ENCODE measurements at places on chromosomes 13 and 19.

- H3K4me3 ChIP-seq = no peak overlapping the region
- H3K4me1 ChIP-seq = no peaks in the 10 kb centered on the region
- H3K27me3 ChIP-seq = peaks cover 5% of the 10 kb centered on the region
- no peak overlapping the region for H3K27ac ChIP-seq
- DNase-seq = no peak
Measured at GRCh38 chr13:110036060-110036459, 249.7 kb upstream of the IRS2 start.

DNA sequence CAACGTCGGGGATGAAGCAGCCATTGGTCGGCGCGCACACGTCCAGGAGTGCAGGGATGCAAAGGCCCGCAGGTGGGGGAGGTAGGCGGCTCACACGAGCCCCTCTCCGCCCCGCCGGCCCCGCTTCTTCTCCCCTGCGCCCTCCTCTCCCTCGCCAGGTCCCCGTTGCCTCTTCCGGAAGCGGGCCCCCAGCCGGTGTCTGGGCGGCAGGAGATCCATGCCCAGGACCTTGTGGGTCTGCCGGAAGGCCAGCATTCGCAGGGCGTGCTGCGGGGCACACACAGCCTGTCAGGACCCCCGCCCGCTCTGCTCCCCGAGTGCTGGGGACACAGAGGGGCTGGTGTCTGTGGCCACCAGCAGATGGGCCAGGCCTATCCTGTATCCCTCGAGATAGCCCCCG is 19.7 kb upstream of the MATK start:
- DNase-seq = no peak
- no peak overlapping the region for H3K27ac ChIP-seq
- peaks cover 30% of the 10 kb centered on the region for H3K4me1 ChIP-seq

DNA sequence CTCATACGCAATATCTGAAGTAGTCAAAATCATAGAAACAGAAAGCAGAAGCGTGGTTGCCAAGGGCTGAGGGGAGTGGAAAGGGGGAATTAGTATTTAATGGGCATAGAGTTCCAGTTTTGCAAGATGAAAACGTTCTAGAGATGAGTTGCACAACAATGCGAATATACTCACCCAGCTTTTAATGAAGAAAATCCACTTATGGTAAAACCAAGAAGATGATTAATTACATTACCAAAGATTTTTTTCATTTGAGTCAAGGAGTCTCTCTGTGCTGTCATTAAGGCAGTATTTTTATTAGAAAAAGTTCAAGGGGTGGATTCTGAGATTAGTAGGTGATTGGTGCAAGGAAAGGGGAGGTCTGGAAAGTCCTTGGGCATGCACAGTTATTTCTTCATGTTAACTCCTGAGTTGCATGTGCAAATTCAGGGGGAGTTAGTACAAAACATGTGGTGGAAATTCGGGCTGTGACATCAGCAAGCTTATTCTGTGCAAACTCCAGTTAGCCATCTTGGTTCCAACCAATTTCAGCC is 6.9 kb upstream of the CBY2 start:
- DNase-seq = peak; percentile 7
- H3K27me3 ChIP-seq = peaks cover under 1% of the 10 kb centered on the region
- H3K36me3 ChIP-seq = no peaks in the 10 kb centered on the region

GRCh38 chr13:78105656-78106055 is 187.0 kb upstream of the EDNRB start:
- no peak for DNase-seq
- H3K4me3 ChIP-seq = no peak overlapping the region
- peaks cover 1% of the 10 kb centered on the region for H3K27me3 ChIP-seq
- H3K27ac ChIP-seq = no peak overlapping the region

DNA sequence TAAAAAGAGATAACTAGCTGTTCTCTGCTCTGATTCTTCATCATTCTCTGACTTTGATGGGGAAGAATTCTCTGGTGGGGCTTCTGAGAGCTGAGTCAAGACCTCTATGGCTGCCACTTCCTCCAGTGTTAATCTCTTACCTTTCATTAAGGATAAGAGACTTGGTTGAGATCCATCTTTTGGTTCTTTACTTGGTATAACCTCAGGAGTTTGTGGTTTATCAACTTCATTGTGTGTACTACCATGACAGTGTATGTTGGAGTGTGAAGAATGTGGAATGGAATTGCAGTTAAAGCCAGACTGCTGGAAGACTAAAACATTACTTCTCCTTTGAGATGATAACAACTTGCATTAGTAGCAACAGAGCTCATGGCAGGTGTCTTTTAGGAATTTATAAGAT is 222.0 kb downstream of the SLITRK5 start:
- no peak overlapping the region for H3K4me3 ChIP-seq
- H3K4me1 ChIP-seq = no peaks in the 10 kb centered on the region
- no peaks in the 10 kb centered on the region for H3K36me3 ChIP-seq
- H3K27me3 ChIP-seq = no peaks in the 10 kb centered on the region
- DNase-seq = no peak
- H3K27ac ChIP-seq = no peak overlapping the region

DNA sequence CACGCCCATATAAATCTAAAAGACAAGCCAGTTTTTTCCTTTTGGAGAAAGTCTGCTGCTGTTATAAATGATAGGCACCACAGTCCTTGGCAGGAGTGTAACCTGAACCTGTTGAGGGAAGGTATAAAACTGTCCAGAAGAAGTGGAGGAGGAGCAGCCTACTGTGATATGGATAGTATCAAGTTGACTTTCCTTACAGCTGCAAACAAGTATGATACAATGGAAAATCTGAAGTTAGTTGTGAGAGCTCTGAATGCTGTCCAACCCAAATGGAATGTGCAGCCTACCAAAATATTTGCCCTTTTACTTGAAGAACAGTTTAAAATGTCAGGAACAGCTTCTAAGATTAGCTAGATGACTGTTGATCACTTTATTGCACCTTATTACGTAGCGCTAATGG is 399.6 kb downstream of the FGF14 start:
- no peak for DNase-seq
- peaks cover 3% of the 10 kb centered on the region for H3K27me3 ChIP-seq
- no peak overlapping the region for H3K4me3 ChIP-seq
- H3K36me3 ChIP-seq = no peaks in the 10 kb centered on the region
- H3K27ac ChIP-seq = no peak overlapping the region

GRCh38 chr13:92677571-92677970 is 549.0 kb upstream of the GPC6 start:
- H3K27me3 ChIP-seq = no peaks in the 10 kb centered on the region
- no peak for DNase-seq
- no peak overlapping the region for H3K4me3 ChIP-seq
- no peaks in the 10 kb centered on the region for H3K36me3 ChIP-seq
- H3K27ac ChIP-seq = no peak overlapping the region

- no peak for DNase-seq
- peaks cover 20% of the 10 kb centered on the region for H3K27me3 ChIP-seq
- peaks cover 59% of the 10 kb centered on the region for H3K4me1 ChIP-seq
Measured at GRCh38 chr19:47520839-47521238, 6.0 kb upstream of the NAPA start.

DNA sequence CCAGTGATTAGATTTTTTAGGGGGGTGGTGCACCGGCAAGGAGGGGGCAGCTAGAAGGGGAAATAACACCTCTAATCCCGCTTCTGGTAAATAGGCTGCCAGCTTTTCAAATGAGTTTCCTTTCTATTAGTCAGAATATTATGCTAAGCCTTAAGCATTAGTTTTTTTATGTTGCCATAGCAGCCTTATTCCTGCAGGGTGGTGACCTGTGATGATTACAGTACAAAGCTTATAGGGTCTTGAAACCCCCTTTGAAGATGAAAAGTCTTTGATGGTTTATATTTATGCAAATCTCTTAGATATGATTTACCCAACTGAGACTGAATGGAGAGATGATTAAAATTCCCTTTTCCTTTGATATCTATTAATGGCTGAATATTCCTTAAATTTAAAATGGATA is 109.8 kb downstream of the ZIC5 start:
- no peak overlapping the region for H3K27ac ChIP-seq
- H3K4me3 ChIP-seq = no peak overlapping the region
- peaks cover 12% of the 10 kb centered on the region for H3K36me3 ChIP-seq
- no peak for DNase-seq
- H3K4me1 ChIP-seq = peaks cover 16% of the 10 kb centered on the region

- H3K27me3 ChIP-seq = peaks cover 10% of the 10 kb centered on the region
- no peaks in the 10 kb centered on the region for H3K36me3 ChIP-seq
- no peak overlapping the region for H3K27ac ChIP-seq
- no peak for DNase-seq
- peaks cover 20% of the 10 kb centered on the region for H3K4me1 ChIP-seq
- no peak overlapping the region for H3K4me3 ChIP-seq
Measured at GRCh38 chr13:23959231-23959862, 62.0 kb upstream of the C1QTNF9B start.

GRCh38 chr13:20709782-20710181 is 6.3 kb downstream of the IL17D start:
- peaks cover 4% of the 10 kb centered on the region for H3K27me3 ChIP-seq
- H3K4me1 ChIP-seq = peaks cover 21% of the 10 kb centered on the region
- no peaks in the 10 kb centered on the region for H3K36me3 ChIP-seq
- H3K27ac ChIP-seq = no peak overlapping the region
- no peak for DNase-seq

GRCh38 chr13:25732111-25732865 is 319.5 kb downstream of the SHISA2 start:
- peaks cover 3% of the 10 kb centered on the region for H3K4me1 ChIP-seq
- DNase-seq = no peak
- H3K4me3 ChIP-seq = no peak overlapping the region
- H3K36me3 ChIP-seq = no peaks in the 10 kb centered on the region
- H3K27ac ChIP-seq = no peak overlapping the region

DNA sequence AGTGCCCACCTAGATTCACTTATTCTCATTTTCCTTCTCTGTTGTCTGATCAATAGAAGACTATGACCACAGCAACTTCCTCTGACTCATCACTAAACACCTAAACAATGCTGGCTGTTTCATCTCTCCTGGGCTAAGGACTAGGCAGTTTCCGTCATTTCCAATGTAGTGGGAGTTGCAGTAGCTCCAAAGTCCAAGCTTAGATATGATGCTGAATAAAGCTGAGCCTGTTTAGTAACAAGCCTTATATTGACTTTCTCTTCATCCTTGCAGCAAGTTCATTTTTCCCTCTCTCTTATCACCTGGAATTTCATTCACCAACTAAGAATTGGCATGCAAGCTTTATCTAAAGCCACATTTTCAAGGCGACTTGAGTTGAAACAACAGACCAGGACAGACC is 53.5 kb upstream of the PCDH9 start:
- no peak for DNase-seq
- H3K4me3 ChIP-seq = no peak overlapping the region
- no peaks in the 10 kb centered on the region for H3K36me3 ChIP-seq
- no peaks in the 10 kb centered on the region for H3K4me1 ChIP-seq
- no peak overlapping the region for H3K27ac ChIP-seq
- no peaks in the 10 kb centered on the region for H3K27me3 ChIP-seq

DNA sequence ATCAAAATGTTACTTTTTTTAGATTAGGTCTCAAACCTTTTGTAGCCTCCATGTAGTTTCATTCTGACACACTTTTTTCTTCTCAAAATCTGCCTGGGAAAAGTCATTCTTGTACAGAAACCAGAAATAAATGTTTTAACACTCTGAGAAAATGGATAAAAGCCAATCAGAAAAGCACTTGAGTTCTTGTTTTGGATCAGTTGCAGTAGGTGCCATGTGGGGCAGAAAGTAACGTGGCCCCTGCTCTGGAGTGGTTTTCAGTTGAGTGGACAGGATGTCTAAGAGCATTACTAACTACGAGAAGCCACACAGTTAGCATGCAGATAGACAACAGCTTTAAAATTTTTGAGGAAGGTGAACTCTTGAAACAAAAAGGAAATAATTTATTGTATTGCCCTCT is 19.1 kb downstream of the GPR183 start:
- no peaks in the 10 kb centered on the region for H3K27me3 ChIP-seq

- H3K4me3 ChIP-seq = no peak overlapping the region
- no peaks in the 10 kb centered on the region for H3K4me1 ChIP-seq
- H3K27me3 ChIP-seq = no peaks in the 10 kb centered on the region
- no peak for DNase-seq
Measured at GRCh38 chr13:48621056-48621455, 32.7 kb upstream of the CYSLTR2 start.

DNA sequence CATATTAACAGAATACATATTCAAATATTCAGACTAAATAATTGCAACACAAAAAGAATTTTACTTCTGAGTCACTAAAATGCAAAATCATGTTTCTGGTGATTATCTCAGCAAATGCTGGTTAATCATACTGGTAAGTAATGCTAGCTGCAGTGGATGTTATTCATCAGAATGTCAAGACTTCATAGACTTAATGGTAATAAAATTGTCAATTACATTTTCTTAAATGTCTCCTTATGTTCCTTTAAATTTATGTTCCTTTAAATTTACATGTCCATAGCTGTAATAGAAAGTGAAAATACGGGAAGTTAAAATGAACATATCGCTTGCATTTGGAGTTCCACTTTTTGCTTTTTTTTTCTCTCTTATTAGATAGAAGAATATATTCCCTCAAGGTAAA is 853.0 kb downstream of the SLITRK6 start:
- H3K4me3 ChIP-seq = no peak overlapping the region
- no peak overlapping the region for H3K27ac ChIP-seq
- DNase-seq = no peak
- no peaks in the 10 kb centered on the region for H3K27me3 ChIP-seq

DNA sequence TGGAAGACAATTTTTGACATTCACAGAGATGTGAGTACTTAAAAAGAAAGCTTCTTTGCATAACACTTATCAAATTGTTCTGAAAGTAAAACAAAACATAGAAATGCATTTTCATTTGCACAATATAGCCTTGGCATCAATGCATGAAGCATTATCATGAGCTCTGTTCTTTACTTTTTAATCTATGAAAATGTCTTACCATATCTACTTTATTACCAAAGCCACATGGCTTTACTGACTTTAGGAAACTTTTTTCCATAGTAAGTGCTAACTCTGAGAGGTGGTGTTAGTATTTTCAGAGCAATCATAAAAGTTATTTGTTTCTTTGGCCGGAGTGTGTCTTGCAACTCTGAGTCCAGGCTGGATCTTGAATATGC is 10.5 kb downstream of the TNFRSF19 start:
- no peaks in the 10 kb centered on the region for H3K36me3 ChIP-seq
- peaks cover 35% of the 10 kb centered on the region for H3K27me3 ChIP-seq
- H3K4me1 ChIP-seq = peaks cover 14% of the 10 kb centered on the region
- no peak overlapping the region for H3K27ac ChIP-seq

All from activated naive CD8-positive, alpha-beta T cell treated with anti-CD3 and anti-CD28 coated beads, Interleukin-2, amount 50 U/mL, for 24 hours (primary cell).